T-helper 2 cell treated with Interferon-gamma antibody and Interleukin-4, amounts not matched to agents 5 μg/mL and 100 μg/mL, for 36 hours (primary cell): ENCODE measurements at places on chromosomes 6 and 20.

GRCh38 chr6:113102761-113103160, 754.4 kb upstream of the MARCKS start:
- DNase-seq = no peak

GRCh38 chr6:136341967-136342366, 52.3 kb upstream of the BCLAF1 start:
- DNase-seq = no peak

DNA sequence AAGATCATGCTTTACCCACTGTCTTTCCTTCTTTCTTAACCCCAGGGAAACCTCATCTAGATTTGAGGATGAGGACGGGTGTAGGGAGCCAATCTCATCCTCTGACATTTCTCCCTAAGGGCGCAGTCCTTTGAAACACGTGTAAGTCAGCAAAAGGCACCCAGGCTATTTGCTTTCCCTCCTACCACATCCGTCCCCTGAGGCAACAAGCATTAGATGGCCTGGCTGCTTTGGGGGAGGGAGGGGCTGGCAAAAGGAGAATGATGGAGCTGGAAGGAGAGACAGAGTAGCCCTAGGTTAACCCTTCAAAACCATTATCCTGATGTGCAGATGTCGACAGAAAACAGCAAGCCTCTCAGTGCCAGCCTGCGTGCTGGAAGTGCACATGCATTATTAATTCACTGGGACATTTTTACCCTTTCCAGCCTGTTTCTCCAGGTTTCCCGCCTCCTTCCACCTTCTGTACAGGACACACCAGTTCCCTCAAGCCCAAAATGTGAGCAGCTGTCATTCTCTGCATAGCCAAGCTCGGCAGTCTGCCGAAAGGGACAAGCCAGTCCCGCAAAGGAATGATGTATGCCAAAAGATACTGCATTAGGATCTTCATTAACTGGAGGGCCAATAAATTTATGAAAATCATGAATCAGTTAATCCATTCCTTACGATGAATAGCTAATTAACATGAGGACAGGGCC, 547.2 kb downstream of the CD83 start:
- no peak for DNase-seq

GRCh38 chr6:163667372-163668060, 253.0 kb downstream of the QKI start:
- DNase-seq = no peak

GRCh38 chr6:44041461-44042260, 85.6 kb downstream of the MRPL14 start:
- DNase-seq = no peak

DNA sequence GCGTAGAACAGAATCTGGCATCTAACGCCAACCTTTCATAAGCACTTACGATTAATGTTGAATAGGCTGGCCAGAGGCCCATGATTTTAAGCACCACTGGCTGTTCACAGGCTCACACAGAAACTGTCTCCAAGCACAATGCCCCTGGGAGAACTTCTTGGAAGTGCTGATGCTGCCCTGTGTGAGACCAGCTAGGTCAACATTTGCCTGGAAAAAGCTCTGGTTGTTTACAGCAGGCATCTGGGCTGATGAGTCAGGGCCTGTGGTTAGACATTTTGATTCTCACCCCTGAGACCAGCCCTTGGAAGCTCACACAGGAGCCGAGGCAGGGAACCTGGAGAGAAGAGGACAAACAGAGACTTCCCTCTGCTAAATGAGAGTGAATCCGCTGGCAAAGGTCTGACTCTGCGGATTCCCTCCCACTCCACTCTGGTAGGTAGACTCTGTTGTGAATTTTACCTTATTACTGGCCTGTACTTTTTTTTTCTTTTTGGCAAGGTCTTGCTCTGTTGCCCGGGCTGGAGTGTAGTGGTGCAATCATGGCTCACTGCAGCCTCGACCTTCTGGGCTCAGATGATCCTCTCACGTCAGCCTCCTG, 6.8 kb upstream of the SULF2 start:
- no peak for DNase-seq

- DNase-seq = no peak
Measured at GRCh38 chr6:90645634-90646033, 58.8 kb upstream of the MAP3K7 start.

DNA sequence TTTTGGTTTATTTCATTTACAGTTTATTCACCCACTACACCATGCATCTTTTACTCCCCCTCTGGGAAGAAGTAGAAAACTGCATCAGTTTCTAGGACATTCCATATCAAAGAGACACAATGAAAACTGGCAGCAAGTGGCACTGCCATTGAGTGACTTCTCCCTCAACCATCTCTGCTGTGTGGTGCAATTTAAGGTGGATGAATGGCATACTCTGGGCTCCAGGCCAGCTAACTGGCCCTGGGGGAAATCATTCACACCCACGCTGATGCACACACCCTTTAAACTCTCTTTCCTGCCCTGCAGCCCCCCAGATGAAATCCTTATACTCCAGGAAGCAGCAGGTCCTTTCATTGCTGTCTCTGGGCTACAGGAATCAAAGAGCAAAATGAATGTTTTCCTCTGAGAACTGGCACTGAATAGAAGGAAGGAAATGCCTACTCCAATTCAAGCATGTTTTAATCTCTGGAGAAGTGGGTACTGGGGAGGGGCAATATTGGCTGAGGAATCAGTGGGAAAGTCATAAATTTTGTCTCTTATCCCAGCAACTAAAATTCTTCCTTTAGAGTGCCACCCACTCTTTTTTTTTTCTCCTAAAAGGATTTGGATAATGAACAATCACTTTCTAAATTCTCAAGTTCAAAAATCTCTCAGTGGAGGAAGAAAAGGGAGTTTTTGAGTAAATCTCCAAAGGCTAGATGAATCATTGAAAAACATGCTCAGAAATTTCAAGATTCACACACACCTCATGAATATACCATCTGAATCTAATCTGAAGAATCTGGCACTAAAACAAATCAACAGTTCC, 16.9 kb upstream of the RFPL4B start:
- DNase-seq = no peak

DNA sequence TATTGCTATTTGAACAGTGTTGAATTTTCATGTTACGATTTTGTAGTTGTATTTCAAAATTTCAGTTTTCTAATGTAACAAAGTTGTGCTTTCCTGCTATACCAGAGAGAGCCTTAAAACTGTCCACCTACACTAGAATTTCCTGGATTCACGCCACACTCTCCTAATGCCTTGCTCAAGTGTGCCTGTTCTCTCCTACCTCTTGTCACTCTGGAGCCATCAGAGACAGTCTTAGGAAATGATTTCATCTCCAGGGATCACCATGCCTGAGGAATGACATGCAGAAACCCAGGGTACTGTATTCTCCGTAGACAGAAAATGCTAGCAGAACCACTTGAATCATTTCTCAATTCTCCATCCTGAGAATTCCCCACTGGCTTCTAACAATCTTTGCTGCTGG, 667.6 kb downstream of the KIF16B start:
- DNase-seq = no peak

GRCh38 chr6:116278854-116279231, 887 bp downstream of the TSPYL1 start:
- no peak for DNase-seq

- no peak for DNase-seq
Measured at GRCh38 chr20:62063981-62064769, 1.5 kb downstream of the TAF4 start.

- peak; percentile 7 for DNase-seq
Measured at GRCh38 chr6:62285612-62286469, at the start of gene KHDRBS2. TSS of gene KHDRBS2 (minus strand) at chr6:62286225.

- DNase-seq = no peak
Measured at GRCh38 chr20:5168651-5169396, 42.0 kb downstream of the CDS2 start.

GRCh38 chr20:53555081-53555480, 38.6 kb downstream of the ZNF217 start:
- no peak for DNase-seq

DNA sequence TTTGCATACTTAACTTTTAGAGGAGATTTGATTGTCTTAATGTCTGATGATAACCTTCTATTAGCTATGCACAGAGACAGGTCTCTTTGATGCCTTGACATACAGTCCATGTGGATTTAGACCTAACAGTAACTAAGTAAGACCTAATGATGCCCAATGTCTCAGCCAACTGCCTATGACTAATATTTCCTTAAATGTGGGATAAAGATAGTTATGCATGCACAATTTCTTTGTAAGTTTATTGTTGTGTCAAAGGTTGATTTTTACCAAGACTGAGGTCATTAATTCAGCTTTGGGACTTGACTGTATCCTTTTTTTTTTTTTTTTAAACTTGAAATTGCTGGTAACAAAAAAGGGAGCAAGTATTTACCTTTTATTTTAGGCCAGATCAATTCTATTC, 450.0 kb downstream of the HAO1 start:
- no peak for DNase-seq

- no peak for DNase-seq
Measured at GRCh38 chr6:30928677-30929076, 3.3 kb downstream of the SFTA2 start.

GRCh38 chr6:1855890-1856289, 246.2 kb downstream of the FOXC1 start:
- DNase-seq = no peak

DNA sequence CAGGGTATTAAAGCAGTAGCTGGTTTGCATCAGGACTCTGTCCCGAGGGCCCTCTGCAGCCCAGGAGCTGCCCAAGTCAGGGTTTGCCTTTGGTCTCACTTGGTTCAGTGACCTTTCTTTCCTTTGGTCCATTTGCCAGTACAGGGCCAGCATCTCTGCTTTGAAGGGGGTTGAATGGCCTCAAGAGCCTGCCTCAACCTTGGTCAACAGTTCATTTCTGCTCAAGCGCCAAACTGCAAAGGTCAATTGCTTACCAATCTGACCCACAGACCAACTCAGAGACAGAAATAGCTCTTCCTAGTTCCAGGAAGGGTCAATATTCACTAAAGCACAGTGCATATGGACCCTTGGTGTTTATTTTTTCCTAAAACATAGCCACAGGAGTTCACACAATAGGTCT, 19.4 kb downstream of the VIP start:
- DNase-seq = no peak

GRCh38 chr6:14172562-14172961, 55.0 kb downstream of the CD83 start:
- DNase-seq = no peak

- no peak for DNase-seq
Measured at GRCh38 chr20:51700809-51701285, 67.3 kb downstream of the ATP9A start.

GRCh38 chr20:23034721-23035671, at the start of gene SSTR4:
TSS of gene SSTR4 (plus strand) at chr20:23035312. CDS start at chr20:23035484, 172 bp downstream.
- DNase-seq = no peak

DNA sequence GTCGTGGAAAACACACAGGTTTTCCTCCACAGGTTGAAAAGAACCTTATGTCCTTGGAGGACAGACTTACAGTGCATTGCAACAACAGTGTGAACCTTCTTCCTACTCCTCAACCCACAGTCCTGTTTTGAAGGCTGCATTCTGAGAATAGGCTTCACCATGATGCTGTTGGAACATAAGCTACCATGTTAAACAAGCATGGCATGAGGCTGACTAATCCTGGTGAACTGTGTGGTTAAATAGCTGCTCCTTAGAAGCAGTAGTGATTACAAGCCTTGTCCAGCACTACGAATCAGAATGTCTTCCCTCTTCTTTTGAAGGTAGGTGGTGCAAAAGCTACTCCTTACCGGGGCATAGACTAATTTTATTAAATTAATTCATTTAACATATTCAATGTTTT, 368.5 kb upstream of the EPHA7 start:
- DNase-seq = no peak

GRCh38 chr20:34871320-34871926, 1.2 kb downstream of the GGT7 start:
- DNase-seq = no peak

- DNase-seq = no peak
Measured at GRCh38 chr6:106442395-106442794, 81.9 kb downstream of the CRYBG1 start.

GRCh38 chr6:35087361-35088280, 53.5 kb downstream of the TCP11 start:
- no peak for DNase-seq
